Activated CD8-positive, alpha-beta memory T cell treated with anti-CD3 and anti-CD28 coated beads, Interleukin-2, amount 10 ng/mL, durations not matched to agents 7 days and 5 days (primary cell): ENCODE measurements at places on chromosomes 3 and 15.

- no peak for DNase-seq
Measured at GRCh38 chr15:34331809-34332208, 5.8 kb downstream of the SLC12A6 start.

- no peak for DNase-seq
Measured at GRCh38 chr3:17140670-17141505, 256.1 kb downstream of the PLCL2 start.

DNA sequence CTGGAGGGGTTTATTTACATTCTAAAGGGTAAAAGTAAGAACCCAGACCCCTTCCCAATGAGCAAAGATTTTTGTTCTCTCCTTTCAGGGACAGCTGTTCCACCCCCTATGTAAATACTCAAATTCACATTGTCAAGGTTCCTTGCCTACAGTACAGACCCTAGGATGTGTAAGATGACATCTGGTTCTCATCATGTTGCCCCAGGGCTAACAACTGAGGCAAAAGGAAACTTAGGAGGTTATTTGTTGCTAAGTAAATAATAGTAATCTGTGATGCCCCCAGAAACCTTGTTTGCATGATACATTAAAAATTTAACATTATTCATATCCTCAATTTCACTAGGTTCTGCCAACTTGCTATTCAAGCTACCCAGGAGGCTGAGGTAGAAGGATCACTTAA, 135.0 kb upstream of the CCNL1 start:
- no peak for DNase-seq

DNA sequence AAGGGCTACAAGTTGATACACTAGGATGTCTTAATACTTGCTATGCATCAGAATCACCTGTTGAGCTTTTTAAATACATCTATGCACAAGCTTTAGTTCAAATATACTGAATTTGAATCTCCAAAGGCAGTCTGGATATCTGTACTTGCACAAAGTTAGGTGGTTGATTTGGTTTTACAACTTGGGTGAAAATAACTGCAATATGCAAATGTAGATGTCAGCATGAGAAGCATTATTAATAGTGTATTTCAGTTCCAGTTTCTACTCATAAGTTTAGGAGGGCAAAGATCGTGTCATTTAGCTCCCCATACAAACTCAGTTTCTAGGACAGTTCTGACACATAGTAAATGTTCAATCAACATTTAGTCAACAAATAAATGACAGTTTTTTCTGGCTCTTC, 25.6 kb downstream of the IQCB1 start:
- no peak for DNase-seq

GRCh38 chr3:49775538-49775937, 10.8 kb downstream of the IP6K1 start:
- no peak for DNase-seq

DNA sequence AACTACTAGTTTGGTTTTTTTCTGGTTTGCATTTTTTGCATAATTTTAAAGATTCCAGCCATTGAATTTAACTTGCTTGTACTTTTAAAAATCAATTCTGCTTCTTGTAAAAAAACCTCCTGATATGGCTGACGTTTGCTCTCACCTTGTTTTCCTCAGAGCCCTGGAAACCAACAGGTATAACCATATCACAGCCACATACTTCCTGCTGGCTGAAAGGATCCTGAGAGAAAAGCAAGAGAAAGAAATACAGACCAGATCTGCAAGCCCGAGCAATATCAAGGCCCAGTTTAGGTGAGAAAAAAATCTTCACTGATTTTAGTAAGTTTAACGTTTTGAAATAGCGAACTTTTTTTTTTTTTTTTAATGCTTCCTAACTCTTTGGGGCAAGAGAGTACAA, 56.8 kb downstream of the SNRK start:
- DNase-seq: no peak

GRCh38 chr3:186882150-186882524, 39.6 kb downstream of the ADIPOQ start:
- no peak for DNase-seq
